ENCODE measurements at places on chromosomes 13 and 19. TPM values are rescaled to one million over a fixed set of nuclear protein-coding genes. Genes with fewer than 3 reads are reported as not detected.
A peak's percentile ranks its signal among the peaks of the same experiment; 100 is the strongest.

ANKLE1 gene
- total RNA-seq = 22.7 TPM

DNA sequence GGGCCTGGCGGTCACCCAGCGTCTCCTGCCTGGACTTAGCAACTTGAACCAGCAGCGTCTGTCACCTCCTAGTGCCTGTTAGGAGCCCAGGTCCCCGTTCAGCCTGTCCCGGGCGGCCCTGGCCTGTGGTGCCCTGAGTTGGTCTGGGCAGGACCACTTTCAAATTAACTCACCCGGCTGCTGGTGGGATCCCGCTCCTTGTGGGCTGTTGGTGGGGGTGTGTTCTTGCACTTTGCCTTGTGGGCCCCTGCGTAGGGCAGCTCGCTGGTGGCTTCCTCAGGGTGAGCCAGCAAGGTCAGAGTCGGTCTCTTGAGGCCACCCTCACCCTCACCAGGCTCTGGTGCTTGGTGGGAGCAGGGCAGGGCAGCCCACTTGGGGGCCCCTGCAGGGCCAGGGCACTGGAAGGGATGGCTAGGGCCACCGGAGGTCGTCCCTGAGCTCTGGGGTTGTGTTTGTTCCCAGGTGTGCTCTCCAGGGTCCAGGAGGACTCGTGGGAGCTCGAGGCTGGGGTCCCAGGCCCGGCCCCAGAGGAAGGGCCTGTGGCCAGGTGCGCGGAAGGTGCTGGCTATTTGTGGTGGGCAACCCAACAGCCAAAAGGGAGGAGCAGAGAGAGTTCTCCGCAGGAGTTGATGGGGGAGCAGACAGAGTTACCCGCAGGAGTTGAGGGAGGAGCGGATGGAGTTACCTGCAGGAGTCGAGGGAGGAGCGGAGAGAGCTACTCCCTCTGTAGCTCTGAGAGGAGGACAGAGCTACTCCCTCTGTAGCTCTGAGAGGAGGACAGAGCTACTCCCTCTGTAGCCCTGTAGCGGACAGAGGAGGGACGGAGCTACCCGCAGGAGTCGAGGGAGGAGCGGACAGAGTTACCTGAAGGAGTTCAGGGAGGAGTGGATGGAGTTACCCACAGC lies 16.9 kb downstream of the TFDP1 start:
- DNase-seq = peak; percentile 64

TTC9B gene
- total RNA-seq = not detected

SIGLEC7 gene
- not detected for total RNA-seq

MRPS31 gene
- 27.0 TPM for total RNA-seq

GRCh38 chr13:32987462-32987861 lies 28.8 kb upstream of the KL start:
- DNase-seq = no peak

Measured in H7 (cell line).